ENCODE measurements at places on chromosomes 5 and 9.

DNA sequence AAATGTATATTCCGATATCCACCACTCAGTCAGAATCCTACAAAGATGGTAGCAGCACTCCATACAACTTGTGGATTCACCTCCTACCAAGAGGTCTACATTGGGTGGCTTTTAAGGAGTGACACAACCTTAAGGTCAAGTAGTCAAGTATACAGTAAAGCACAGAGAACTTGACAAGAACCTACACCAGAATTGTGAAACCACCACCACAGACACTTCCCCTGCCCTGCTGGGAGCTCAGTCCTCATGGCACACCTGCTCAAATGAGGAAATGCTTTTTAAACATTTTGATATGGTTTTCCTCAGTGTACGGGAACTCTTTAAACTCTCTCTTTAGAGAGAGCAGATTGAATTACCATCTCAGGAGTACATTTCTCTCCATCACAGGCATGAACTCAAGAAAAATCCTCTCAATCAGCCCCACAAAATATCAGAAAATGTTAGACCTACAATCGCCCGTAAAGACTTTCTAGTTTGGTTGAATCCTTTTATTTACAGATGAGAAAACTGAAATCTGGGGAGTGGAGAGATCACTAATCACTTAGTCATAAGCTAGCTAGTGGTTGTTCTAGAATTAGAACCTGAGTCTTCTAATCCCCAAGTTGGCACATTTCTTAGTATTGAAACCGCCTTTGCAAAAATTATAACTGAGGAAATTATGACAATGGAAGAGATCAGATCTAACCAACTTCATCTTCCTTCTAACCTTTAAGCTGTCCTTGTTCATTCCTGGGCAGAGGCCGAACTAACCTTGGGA, 38.5 kb upstream of the NR4A3 start:
- no peak for DNase-seq

DNA sequence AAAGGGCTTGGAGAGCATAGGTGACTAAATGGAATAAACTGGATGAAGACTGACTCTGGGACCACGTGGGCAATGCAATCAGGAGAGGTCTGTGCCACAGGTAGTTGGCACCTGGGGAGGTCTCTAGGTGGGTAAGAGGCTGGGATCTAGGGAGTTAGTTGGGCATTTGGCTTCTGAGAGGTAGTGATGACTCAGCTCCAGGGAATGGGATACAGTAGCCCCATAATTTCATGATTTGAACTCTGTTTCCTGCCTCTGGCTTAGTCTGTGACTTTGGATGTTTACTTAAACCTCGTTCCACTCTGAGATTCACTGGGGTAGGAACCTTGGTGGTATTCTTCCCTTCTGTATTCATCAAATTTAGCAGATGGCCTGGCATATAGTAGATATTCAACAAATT, 240.8 kb downstream of the KIF4B start:
- no peak for DNase-seq

- DNase-seq: no peak
Observed at GRCh38 chr5:152477536-152477935, 72.5 kb upstream of the NMUR2 start.

DNA sequence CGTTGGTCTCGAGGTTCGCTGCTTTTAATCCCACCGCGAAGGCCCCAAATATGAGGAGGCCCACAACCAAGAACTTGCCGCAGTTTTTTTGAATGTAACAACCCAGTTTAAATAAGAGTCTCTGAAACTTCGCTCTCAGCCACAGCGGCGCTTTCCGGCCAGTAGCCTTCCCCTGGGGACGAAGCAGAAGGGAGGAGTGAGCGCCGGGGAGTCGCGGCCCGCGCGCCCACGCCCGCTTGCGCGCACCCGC, 10.4 kb downstream of the PTCH1 start:
- DNase-seq: no peak

GRCh38 chr9:34502471-34502870, 20.3 kb downstream of the ENHO start:
- DNase-seq: no peak

DNA sequence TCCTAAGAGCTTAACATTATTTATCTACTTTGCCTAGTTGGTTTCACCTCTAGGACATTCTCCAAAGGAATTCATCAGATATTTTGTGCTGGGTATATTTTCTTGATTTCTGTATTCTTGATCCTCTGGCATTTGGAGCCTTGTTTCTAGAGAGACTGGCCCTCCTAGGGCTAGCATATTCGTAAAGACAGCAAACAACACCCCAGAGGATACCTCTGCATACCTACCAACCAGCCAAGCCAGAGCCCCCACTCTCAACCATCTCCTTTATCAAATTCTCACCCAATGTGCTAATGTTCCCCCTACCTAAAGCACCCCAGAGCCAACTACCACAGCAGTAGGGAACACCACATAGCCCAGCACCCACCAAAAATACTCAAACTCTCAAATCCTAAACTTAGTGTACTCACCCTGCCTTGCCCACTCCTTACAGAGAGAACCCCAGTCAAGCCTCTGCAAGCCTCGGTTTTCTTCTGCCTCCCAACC, 149.5 kb downstream of the SEMA5A start:
- no peak for DNase-seq

- DNase-seq: no peak
Observed at GRCh38 chr5:125503946-125504345, 757.5 kb upstream of the ZNF608 start.

GRCh38 chr5:180135128-180135955, 63.8 kb upstream of the RNF130 start:
- DNase-seq: no peak

Measured in esophagus squamous epithelium (tissue), 5 donors.